ENCODE measurements at places on chromosomes 7 and 10. TPM values are rescaled to one million over a fixed set of nuclear protein-coding genes. Genes with fewer than 3 reads are reported as not detected.

DNA sequence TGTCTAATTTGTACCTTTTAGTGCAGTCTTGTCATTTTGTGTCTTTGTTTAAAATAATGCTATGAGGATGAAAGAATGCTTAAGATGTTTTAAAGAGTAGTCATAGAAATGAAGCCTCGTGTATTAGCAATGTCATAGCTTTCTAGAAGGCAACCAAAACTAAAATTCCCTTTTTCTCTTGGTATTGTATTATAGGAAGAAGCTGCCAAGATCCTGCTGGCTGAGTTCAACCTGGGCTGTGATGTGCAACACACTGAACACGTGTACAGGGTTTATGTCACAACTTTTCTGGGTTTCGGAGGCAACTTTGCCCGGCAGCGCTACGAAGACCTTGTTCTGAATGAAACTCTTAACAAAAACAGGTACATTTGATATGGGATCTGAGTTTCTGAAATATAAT, 36.2 kb downstream of the COX15 start:
- no peak for DNase-seq

Gene TAS2R41
- not detected for total RNA-seq

DNA sequence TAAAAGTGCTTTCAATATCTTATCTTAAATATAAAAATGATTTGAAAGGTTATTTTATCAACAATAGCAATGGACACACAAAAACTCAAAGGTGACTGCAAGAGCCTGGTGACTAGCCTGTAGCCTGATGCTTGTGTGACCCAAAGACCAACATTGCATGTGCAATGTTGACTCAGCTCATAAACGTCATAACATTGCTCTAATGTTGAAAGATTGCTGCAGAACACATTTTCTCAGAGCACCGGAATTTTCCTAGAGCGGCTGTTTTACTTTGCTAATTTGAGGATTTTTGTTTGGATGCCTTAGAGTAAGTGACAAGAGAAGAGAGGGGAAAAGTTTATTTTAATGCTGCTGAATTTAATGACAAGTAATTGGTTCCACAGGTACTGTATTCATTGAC, 107.1 kb downstream of the RAB18 start:
- DNase-seq = no peak

Gene AIMP2
- 172 TPM for total RNA-seq

GRCh38 chr7:32941681-32942414, 15.4 kb upstream of the FKBP9 start:
- DNase-seq = peak; percentile 23

DNA sequence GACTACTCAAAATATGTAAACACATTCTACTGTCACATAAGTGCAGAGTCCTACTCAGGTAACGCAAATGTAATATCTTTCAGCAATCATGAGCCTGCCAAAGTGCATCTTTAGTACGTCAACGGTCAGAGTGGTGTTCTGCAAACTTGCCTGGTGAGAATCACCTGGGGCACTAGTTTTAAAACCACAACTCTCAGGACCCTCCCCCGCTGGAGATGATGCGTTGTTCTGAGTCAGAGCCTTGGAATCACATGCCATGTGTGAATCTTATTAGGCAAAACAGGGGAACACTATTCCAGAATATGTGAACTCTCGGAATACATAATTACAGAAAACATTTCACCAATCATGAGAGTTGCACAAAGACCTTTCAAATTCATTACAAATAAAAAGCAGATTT, 115.7 kb downstream of the TPK1 start:
- DNase-seq = peak; percentile 19

Gene SPRN
- total RNA-seq = not detected

DNA sequence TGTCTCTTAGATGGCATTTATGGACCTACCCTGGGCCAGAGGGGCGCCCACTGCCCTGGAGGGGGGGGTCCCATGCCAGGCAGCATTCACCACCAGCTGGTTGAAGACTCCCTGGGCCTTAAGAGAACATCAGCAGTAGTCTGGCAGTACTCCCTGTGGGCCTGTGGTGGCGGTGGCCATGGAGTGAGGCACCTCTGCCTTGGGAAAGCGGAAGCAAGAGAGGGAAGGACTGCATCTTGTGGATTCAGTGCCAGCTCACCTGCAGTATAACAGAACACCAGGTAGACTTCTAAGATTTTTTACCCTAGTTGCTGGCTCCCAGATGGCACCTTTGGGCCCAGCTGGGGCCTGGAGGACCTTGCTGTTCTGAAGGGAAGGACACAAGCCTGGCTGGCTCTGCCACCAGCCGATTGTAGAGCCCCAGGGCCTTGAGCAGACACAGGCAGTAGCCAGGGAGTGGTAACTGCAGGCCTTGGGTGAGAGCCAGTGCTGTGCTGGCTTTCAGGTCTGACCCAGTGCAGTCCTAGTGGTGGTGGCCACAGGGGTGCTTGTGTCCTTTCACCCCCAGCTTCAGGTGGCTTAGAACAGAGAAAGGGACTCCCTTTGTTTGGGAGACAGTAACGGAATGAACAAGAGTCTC, 15.8 kb downstream of the PLAC9 start:
- no peak for DNase-seq

- no peak for DNase-seq
Measured at GRCh38 chr10:78787125-78787524, 281.6 kb upstream of the ZMIZ1 start.

DNA sequence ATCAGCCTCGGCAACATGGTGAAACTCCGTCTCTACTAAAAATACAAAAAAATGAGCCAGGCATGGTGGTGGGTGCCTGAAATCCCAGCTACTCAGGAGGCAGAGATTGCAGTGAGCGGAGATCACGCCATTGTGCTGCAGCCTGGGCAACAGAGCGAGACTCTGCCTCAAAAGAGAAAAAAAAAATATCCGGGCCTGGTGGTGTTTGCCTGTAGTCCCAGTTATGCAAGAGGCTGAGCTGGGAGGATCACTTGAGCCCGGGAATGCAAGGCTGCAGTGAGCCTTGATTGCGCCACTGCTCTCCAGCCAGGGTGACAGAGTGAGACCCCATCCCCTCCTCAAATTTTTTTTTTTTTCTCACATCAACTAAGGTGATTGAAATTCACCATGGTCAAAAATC, 42.8 kb downstream of the CDC123 start:
- no peak for DNase-seq

Gene TFPI2
- total RNA-seq = 13.5 TPM

Gene FMC1
- 17.8 TPM for total RNA-seq

DNA sequence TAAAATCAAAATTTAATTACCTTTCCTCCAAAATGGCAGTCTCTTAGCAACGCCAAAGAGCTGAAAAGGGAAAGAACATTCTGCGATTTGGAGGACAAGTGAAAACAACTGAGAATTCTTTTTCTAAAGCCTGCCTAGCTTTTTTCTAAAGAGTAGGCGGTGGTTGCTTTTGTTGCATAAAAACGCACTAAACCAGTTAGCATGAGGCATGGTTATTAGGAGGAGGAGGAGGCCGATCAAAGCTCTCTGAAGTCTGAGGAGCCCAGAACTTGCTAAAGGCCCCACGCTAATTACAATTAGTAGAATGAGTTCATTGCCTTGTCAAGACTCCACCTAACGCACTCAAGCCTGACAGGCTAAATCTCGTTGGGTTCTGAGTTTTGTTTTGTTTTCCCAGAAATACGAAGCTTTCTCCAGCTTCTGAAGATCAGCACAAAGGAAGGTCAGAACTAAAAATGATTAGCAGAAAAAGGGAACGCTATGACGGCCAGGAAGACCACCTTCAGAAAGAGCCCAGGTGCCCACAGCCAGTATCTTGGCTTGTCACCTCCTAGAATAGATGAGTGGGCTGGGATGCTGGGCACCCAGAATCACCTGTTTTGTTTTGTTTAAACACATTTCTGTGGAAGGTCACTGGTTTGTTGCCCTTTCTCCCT, 72.0 kb downstream of the FGFR2 start:
- DNase-seq = no peak

DNA sequence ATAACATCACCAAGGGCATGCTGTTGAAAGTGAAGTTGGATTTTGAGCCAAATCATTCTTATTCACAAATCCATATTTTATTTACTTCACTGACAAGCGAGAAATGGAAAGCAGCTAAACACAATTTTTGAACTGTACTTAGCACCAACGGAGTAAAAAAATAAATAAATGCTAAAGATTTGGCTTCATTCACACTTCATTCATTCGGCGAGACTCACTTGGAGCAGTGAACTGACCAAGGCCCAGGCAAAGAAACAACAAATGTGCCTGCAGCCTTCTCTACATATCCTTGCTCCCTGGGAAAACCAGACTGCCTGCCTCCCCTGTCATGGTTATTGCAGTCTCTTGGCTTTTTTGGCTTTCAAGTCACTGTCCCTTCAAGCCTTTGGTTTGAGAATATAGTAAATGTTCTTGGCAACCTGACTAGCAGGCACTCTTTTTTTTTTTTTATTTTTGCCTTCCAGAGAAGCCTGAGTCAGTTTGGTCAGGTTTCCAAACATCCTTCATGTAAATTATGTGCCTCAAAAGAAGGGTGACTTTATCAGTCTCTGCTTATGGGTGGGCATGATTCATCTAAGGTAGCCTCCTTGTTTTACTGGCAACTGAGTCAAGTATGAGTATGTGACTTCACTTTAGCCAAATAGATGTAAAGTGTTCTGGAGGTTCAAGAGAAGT, 177.6 kb upstream of the MEOX2 start:
- no peak for DNase-seq

DNA sequence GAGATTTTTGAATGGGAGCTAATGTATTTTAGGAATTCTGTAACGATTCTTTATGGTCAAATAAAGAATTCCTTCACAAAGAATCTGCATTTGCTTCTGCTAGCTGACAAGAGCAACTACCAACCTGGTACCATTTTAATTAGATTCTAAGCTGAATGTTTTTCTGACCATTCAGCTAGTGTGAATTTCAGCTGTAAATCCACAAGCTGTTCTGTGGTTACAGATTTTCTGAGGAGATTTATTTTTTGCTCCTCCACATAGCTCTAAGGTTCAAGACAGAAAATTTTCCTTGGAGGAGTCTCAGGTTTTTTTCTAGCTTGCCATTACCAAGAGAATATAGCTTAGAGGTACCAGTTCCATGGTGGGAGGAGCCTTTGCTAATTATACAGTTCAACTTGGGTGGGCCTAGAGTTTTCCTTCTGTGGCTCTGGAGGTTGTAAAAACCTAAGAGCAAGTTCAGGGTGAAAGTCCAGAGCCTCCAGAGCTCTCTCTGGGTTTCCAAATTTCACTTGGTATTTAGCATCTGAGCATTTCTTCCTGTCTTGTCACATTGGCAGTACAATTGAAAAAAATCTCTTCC, 120.1 kb downstream of the JAZF1 start:
- DNase-seq = no peak

Gene IDE
- 23.8 TPM for total RNA-seq

GRCh38 chr7:129103561-129104324, 40.8 kb upstream of the TSPAN33 start:
- no peak for DNase-seq

DNA sequence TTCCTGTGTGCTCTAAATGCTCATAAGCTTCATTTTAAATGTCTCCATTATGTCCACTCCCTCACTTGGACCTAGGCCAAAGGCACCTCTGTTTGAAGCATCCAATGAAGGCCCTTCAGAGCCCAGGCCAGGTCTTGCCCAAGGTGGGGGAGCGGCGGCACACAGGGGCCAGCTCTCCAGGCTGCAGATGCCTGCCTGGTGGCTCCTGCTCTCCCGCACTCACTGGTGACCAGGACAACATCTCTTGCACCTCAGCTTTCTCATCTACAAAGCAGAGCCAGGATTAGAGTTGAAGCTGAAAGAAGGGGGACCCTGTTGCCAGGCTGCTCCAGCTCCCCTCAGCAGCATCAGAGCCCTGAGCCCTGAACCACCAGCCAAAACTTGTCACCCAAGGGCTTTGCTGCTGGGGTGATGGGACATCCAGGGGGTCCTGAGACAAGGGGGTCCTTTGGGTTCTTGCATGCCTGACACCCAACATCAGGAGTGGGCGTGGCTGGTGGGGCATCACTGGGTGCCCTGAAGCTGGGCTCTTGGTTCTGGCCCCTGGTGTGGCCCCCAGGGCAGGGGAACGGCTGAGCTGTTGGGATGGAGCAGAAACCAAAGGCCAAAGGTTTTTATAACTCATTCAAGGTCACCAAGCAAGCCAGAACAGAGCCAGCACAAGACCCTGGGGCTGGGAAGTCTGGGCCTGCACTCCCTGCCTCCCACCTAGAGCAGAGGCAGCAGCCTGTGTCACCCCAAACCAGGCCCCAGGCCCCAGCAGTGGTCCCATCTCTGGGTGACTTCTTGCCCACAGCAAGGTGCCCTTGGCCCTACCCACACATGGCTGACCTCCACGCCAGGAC, 1.2 kb downstream of the NACAD start:
- DNase-seq = no peak

DNA sequence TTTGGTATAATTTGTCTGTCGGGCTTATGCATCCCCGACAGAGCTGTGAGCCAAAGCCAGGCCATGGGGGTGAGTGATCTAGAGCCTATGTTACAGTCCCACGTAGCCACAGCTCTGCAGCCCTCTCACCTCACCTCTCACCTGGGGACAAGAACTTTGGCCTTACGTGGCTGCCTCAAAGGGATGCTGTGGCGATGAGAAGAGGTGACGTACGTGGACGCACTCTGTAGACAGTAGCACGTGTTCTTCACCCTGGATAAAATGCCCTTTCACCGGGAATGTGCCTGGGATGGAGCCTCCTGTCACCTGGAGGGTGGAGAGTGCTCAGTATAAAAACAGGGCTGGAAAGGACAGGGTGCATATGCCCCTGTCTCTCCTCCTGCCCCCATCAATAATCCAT, 5.5 kb downstream of the HKDC1 start:
- no peak for DNase-seq

GRCh38 chr10:79982362-79982800, 33.5 kb upstream of the SFTPD start:
- no peak for DNase-seq

GRCh38 chr7:131673576-131673975, 117.1 kb upstream of the PODXL start:
- DNase-seq = no peak

DNA sequence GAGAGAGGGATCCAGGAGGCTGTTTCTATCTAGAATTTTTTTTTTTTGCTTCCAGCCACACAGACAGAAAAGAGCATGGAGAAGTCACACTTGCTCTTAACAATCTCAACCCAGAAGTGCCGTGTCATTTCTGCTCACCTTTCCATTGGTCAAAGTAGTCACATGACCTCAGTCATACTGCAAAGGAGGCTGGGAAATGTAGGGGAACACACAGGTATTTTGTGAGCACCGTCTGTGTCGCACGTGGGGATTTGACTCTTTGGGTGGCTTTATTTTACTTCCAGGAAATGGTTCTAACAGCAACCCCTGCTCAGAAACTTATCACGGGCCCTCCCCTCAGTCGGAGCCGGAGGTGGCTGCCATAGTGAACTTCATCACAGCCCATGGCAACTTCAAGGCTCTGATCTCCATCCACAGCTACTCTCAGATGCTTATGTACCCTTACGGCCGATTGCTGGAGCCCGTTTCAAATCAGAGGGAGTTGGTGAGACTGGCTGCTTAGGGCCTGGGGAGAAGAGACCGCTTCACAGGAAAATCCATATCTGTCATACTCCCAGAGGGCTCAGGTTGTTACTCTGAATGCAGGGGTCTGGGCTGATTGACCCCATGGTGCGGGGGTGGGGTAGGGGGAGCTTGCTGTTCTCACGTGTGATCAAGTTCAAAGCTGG, 13.1 kb upstream of the CPA1 start:
- no peak for DNase-seq

Gene CC2D2B
- not detected for total RNA-seq

Gene SHTN1
- total RNA-seq = 187 TPM

Gene ACTL6B
- not detected for total RNA-seq

Gene ASB13
- 14.6 TPM for total RNA-seq
